ENCODE measurements at places on chromosomes 12 and 14.

DNA sequence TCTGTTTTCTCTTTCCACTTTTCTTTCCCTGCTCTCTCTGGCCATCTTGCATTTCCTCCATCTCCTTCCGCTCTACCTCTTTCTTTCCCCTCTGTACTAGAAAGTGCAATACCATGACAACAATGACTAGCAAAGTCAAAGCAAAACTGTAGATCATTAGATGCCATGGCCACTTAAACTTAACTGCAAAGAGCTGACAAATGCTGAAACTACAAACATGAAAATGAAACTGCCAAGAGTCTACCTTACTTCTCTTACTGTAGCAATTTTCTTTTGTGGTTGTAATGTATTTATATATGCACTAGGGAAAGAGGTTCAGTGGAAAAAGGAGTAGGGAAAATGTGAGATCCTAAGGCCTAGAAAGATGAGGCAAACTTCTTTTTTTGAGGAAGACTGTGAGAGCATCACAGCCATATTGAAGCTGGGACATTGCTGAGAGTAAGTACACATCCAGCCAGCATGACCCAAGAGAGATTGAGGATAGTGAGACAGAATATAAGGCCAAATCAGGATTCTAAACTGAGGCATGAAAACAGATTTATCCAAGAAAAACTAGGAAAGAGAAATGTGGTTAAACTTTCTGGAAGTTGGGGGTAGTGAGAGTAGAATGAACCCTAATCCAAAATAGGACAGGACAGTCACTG, 276.6 kb upstream of the NAV3 start:
- no peak for DNase-seq

- DNase-seq: no peak
Measured at GRCh38 chr12:24697769-24698168, 251.1 kb downstream of the BCAT1 start.

- DNase-seq: no peak
Measured at GRCh38 chr14:93702946-93703345, 85.3 kb downstream of the PRIMA1 start.

DNA sequence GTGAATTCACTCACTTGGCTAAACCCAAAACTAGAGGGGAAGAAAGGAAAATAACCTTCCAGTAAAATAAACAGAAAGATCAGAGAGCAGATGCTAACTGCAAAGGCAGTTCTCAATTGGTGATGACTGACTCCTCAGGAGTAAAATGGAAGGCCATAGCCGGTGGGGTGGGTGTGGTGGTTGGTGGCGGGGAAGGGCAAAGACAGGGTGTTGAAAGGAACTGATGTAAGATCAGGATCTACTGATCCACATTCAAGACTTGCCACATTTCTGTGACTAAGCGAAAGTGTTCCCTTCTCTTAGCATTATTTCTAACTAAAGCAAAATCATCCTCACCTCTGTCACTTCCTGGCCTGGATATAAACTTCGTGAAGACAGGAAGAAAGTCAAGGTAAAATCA, 26.3 kb upstream of the TC2N start:
- no peak for DNase-seq

DNA sequence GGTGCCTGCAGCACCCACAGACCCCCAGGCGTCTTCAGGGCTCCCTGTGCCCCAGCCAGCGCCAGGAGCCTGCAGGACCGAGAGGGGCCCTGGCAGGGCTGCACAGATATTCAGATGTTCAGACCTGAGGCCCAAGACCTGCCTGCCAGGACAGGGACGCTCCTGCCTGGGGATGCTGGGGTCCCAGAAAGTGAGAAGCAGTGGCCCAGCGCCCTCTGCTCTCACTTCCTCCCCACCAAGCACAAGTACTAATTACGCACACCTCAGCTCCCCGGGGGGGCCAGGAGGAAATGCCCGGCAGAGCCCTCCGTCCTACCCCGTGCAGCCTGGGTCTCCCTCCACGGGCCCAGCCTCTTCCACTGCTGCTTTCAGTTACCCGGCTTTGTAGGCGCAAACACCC, 28.8 kb upstream of the INF2 start:
- DNase-seq: no peak

- no peak for DNase-seq
Measured at GRCh38 chr14:90612801-90613200, 203.4 kb downstream of the TTC7B start.

DNA sequence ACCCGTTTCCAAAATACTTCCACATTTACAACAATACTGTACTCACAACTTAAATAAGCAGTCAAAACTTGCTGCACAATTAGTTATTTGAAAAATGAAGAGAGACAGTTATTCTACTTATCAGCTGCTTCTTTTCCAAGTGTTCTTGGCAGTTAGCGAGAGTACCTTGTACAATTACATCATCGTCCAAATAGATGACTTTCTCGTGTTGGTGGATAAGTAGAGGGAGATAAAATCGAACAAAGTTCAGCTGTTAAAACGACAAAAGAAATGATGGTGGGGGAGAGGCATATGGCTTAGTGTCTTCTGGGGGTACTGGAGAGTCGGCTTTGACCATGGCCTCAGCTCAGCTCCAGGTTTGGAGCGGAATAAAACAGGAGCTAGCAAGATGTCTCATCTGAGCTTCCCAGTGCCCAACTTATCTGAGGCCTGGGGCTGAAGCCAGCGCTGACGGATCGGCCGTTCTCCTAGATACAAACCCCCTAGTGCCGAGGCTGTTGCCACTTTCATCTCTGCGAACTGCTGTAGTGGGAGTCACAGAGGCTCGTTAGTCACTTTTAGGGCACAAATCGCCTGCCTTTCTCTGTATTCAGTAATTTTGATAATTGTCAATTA, 31.7 kb downstream of the TDG start:
- no peak for DNase-seq

DNA sequence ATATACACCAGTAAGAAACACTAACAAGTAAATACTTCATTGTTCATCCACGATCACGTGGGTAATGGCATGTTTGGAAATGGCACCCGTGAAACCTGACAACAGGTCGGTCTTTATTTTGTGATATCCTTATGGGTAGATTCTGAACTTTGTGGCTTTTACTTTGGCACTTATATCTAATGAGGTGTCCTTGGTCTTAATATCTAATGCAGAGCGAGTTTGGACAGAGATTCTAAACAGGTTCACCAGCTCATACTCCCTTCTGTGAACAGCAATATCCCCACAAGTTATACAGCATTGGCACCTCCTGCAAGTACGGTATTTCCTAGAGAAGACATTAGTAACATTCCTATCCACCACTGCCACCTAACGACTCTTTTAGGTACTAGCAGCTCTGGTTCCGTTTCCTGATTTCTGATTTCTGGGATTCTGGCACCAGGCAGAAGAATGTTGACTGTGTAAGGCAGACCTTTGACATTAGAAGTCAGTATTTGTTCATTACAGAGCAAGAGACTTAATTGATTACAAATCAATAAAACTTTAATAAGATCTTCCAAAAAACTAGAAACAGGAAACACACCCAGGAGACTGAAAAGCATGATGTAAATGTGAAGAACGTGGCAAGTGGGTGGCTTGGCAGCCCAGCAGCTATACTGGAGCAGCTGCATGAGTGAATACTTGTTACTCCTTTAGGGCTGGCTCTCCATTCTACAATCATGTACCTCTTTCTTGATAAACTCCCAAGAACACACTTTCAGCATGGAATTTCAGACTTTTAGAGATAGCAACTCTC, 2.5 kb downstream of the ANG start:
- DNase-seq: peak; percentile 36

GRCh38 chr12:3683670-3684069, 69.2 kb downstream of the CRACR2A start:
- DNase-seq: no peak

- no peak for DNase-seq
Measured at GRCh38 chr12:62297321-62297720, 37.1 kb downstream of the USP15 start.

DNA sequence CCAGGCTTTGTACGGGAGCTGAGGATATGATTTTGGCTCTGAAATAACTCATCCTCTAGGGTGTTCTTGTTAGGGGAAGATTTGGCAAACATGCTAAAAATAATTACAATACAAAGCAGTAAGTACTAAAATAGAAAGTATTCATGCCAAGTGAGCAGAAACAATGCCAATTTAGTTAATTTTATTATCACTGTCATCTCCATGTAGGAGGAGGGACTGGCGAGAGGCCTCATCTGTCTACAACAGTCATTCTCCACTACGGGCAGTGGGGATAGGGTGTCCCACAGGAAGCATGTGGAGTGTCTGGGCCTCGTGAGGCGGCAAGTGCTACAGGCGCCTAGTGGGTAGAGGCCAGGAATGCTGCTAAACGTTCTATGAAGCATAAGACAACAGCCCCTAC, 3.3 kb downstream of the ISM2 start:
- DNase-seq: no peak

DNA sequence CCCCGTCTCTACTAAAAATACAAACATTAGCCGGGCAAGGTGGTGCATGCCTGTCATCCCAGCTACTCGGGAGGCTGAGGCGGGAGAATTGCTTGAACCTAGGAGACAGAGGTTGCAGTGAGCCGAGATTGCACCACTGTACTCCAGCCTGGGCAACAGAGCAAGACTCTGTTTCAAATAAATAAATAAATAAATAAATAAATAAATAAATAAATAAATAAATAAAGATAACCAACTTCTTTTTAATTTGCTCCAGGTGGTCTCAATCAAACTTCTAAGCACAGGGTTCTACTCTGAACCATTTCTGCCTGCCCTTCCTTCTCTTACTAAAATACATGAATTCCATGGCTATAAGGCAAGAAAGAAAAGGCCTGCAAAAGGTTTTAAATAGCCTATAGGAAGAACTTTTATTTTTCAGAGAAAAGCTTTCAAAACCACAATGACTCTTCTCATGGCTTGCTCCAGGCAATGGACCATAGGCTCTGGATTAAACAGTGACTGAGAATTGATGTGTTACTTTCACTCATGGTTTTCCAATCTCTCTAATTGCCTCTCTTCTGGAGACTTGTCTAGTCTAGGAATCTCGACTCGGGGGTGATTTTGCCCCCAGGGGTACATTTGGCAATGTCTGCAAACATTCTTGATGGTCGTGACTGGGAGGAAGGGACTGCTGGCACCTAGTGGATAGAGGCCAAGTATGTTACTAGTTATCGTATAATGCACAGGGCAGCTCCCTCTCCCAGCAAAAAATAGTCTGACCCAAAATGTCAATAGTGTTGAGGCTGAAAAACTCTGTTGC, 14.4 kb downstream of the IGF1 start:
- no peak for DNase-seq

- no peak for DNase-seq
Measured at GRCh38 chr12:84656705-84657104, 255.9 kb downstream of the SLC6A15 start.

DNA sequence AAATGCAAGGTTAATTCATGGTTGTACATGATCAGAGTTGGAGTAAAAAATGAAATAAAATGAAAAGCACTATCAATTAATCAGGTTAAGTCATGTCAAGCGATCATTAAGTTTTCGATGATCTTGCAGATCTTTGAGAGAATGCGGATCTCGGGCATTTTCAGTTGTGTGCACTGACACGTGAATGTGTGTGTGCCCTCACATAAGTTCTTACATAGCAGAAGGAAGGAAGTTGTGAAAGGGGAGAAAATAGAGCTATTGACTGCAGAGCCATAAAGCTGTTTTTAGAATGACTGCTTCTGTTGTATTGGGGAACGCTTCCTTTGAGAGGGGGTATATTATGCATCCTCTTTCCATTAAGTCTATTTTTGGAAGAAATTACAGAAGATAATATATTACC, 101.3 kb downstream of the HMGA2 start:
- DNase-seq: no peak

GRCh38 chr12:42482748-42483520, 106.6 kb downstream of the PRICKLE1 start:
- DNase-seq: peak; percentile 80

DNA sequence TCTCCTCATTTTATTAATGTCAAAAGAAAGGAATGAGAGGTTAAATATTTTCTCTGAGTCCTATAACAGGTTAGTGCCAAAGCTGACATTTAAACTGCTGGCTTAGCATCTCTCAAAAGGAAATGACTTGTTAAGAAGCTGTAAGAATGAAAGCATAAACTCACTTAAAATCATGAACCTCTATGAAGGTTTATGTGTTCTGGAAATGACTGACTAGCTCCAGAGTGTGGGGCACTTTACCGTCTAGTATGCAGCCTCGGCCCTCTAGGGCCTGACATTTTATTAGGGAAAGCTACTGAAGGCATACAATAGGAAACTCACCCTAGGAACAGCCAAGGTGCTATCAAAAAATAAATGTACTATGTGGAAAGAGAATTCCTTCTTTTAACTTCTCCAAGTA, 35.1 kb downstream of the SPX start:
- DNase-seq: no peak

DNA sequence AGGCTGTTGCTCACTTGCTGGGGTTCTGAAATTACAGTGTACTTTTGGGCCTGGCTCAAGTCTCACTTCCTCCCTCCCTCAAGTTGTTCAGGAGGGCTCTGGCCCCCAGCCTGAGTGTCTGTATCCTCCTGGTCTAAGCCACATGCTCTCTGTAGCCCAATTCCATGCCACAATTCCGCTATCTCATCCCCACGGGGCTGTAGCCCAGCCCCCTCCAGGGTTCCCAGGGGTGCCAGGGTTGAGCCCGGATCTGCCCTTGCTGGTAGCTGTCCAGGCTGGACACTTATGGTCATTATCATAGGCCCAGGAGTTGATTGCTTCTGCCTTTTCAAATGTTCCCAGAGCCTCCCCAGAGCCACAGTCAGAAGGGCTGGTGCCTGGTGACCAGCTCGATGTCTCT, 65.3 kb downstream of the PRIMA1 start:
- DNase-seq: no peak

- peak; percentile 77 for DNase-seq
Measured at GRCh38 chr12:56645201-56645716, 525 bp downstream of the ATP5F1B start.

- peak; percentile 38 for DNase-seq
Measured at GRCh38 chr12:107356266-107356936, 263.1 kb upstream of the CRY1 start.

- DNase-seq: no peak
Measured at GRCh38 chr12:1916371-1917171, 1.9 kb downstream of the CACNA2D4 start.

DNA sequence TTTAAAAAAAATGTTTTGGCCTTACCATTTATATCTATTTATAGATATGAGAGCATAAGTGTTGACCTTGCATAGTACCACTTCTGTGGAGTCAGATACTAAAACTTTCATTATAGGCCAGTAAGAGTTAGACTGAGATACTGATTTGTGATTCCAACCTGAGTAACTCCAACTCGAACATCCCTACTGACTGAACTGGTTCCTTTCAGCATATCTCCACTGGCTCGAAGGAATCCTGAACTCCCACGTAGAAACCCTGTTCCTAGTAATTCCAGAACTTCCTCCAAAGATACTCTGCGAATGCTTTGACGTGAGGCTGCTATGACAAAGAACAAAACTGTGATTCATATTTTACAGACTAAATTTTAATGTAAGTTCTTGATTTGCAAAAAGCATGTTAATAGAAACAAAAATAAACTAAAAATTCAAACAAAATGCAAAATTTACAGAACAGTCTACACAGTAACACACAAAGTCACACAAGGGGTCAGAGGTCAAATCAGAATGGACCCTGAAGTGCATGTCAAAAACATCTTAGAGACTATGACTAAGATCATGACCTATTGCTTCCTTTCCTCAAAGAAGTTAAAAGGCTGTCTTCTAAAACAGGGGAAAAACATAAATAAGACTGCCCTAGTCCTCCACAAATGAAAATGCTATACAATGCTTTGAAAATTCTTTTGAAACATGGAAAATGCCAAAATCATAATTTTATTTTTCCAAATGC, 31.5 kb downstream of the HEATR5A start:
- DNase-seq: no peak

- DNase-seq: no peak
Measured at GRCh38 chr12:116390401-116391335, 113.2 kb upstream of the MED13L start.
